ENCODE measurements at places on chromosomes 12 and 14.

- DNase-seq: no peak
These were observed 166.1 kb upstream of the KITLG start for GRCh38 chr12:88746386-88746785.

- no peak for DNase-seq
These were observed 127.2 kb downstream of the CMAS start for GRCh38 chr12:22173177-22173576.

DNA sequence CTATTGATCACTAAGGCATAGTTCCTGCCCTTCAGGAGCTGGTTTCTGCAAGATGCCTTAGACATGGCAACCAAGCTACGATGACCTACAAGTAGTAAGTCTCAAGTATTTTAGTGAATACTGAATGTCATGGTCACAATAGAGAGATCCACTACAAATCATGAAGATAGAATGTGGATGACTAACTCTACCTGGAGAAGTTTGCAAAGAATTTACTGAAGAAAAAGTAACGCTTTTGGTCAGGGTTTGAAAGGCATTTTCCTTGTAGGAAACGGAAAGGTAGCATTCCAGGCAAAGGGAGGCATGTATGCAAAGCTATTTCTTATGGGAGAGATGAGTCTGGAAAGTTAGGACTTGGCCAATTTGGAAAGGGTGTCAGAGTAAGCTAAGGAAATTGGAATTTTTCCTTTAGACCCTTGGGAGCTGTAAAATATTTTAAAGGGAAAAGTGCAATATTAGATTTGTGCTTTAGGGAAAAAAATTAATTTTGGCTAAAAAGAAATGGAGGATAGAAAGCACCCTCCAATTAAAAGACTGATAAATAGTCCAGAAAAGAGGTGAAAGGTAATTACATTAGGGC lies 377.5 kb downstream of the EGLN3 start:
- DNase-seq: no peak

DNA sequence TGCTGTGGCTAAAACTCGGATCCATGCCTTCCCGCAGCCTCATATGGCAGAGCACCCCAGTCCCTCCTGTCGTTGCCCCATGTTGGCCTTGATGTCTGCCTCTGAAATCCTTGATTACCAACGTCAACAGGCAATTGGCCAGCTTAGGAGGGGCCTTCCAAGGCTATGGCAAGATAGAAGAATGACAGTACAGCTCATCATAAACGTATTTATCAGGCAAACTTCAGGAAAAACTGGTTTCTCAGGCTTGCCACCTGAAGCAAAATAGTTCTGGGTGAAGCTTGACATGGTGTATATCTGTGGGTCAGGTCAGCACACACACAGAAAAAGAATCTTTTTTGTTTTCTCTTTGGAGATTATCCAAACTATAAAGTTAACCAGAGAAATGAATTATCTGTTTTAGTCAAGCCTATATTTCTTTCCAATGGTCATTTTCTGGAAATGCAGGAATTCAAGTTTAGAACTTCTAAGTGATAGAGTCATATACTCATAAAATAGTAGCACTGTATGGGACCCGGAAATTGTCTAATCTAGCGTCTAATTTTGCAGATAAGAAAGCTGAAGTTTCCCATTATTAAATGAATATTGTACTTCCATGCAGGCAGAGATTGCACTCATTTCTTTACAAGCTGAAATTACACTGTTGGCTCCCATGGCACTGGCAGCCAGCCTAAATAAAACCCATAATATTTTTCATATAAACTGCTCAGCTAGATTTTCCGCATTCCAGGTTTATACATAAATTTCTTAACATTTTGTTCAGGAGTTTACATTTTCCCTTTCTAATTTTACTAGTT lies 24.4 kb upstream of the DUSP16 start:
- no peak for DNase-seq
